ENCODE measurements at places on chromosomes 6 and 20.

- peak; percentile 53 for DNase-seq
Observed at GRCh38 chr6:11734861-11735613, 43.6 kb downstream of the ADTRP start.

GRCh38 chr6:70860045-70860444 is 96.8 kb downstream of the B3GAT2 start:
- DNase-seq = peak; percentile 15

GRCh38 chr6:36724514-36725390 is 27.1 kb downstream of the RAB44 start:
- peak; percentile 84 for DNase-seq

DNA sequence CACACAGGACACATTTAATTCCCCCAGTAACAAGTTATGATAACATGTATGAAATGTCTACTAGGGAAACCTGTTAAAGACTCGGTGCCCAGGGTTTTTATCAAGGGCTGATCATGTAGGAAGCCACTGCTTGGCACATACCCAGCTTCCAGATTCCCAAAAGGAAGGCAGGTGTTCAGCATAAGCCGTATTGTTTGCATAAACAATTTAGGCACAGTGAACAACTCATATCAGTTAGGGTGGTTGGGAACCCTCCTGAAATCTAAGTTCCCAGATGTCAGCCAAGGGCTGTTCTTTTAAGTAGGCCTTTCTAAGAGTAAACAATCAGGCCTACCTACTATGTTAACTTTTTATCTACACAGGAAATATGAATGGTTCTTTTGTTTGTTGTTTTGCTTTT is 74.1 kb downstream of the ASXL1 start:
- no peak for DNase-seq

DNA sequence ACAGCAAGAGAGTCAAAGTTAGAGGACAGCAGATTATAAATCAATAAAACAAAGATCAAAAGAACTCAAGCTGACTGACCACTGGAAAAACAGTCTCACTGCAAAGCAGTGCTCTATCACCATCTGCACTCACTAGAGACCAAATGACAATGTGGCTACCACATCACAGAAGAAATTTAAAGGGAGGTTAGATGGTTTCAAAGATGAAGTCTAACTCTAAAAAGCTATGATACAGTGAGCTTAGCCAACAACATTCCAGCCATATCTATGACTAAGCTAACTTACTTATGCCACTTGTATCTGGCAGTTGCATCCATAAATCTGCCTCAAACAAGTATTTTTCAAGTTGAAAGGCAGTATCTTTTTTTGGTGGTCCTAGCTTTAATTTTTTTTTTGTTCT is 68.6 kb downstream of the ARHGAP18 start:
- peak; percentile 41 for DNase-seq

DNA sequence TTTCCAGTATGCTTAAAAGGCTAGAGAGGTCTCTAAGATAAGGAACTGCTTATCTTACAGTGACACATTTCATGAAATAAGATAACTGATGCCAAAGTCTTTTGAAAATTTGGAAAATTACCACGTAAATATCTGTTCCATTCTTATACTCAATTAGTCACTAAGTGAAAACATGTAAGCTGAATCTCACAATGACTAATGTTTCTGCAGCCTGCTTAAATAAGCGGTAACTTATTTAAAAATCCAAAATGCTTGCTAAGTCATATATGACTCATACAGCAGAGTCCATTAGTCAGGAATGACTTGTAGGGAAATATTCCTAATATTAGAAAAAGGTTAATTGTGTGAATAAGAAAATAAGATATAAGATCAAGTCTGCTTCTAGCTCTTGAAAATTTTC is 27.8 kb upstream of the LGSN start:
- peak; percentile 91 for DNase-seq

- no peak for DNase-seq
Observed at GRCh38 chr20:20503777-20504530, 136.1 kb downstream of the INSM1 start.
